ENCODE measurements at places on chromosomes 7 and 10.
A peak's percentile ranks its signal among the peaks of the same experiment; 100 is the strongest.

DNA sequence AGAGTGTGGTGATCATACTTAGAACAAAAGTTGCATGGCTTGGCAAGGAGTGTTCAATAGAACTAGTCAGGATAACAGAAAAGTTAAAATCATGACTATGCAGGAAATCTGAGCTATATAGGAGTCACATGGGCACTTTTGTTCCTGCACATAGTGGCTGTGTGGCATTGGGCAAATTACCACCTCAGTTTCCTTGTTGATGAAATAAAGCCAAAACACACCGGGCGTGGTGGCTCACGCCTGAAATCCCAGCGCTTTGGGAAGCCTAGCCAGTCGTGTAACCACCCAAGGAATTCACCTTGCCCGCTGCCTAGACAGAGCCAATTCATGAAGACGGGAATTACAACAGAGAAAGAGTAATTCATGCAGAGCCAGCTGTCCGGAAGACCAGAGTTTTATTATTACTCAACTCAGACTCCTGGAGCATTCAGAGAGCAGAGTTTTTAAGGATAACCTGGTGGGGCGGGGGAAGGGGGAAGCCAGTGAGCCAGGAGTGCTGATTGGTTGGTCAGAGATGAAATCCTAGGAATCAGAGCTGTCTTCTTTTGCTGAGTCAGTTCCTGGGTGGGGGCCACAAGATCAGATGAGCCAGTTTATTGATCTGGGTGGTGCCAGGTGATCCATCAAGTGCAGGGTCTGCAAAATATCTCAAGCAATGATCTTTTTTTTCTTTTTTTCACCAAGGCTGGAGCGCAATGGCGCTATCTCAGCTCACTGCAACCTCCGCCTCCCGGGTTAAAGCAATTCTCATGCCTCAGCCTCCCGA, 6.4 kb upstream of the MKRN1 start:
- no peak for DNase-seq

DNA sequence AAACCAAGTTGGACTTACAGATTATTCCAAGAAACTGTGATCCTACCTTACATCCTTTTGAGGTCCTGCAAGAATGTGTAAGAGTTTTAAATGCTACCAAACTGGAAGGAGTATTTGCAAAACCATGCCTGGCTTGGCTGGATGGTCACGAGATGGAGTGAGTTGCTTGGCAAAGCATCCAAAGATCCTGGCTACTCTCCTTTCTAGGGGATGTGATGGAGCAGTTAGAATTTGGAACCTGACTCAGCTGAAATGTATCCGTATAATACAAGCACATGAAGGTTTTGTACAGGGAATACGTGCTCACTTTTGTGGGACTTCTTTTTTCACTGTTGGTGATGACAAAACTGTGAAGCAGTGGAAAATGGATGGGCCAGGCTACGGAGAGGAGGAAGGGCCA, 13.3 kb upstream of the SYPL1 start:
- DNase-seq, result no peak

DNA sequence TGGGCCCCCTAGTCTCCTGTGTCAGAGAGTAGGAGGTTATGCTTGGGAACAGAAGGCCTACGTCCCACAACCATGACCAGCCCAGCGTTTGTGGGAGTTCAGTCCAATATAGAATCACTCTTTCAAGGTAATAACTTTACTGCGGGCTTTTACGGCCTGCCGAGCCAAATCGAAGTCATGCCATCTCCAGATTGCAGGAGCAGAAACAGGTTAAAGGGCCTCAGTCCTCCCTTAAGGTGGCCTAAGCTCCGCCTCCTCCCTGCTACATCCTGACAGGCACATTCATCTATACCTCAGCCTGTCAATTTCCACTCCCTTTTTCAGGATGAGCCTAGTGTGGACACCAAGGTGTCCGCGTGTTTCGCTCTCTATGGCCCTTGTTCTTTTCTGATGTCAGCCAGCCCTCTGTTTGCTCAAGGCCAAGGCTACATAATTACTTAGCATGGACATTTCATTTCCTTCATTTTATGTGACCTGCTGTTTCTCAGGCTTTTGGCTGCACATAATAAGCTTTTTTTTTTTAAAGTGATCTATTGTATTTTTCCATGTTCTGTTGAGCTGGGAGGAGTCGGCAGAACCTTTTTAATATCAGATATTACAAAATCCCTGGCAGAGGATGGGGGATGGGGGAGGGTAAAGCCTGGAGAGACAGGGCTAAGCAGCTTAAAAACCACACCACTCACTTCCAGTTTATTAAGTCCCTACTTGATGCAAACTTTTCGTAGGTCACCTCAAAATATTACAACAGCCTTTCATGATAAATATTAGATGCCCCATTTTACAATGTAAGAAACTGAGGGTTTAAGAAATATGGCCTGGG, 84.6 kb downstream of the CACNB2 start:
- no peak for DNase-seq

DNA sequence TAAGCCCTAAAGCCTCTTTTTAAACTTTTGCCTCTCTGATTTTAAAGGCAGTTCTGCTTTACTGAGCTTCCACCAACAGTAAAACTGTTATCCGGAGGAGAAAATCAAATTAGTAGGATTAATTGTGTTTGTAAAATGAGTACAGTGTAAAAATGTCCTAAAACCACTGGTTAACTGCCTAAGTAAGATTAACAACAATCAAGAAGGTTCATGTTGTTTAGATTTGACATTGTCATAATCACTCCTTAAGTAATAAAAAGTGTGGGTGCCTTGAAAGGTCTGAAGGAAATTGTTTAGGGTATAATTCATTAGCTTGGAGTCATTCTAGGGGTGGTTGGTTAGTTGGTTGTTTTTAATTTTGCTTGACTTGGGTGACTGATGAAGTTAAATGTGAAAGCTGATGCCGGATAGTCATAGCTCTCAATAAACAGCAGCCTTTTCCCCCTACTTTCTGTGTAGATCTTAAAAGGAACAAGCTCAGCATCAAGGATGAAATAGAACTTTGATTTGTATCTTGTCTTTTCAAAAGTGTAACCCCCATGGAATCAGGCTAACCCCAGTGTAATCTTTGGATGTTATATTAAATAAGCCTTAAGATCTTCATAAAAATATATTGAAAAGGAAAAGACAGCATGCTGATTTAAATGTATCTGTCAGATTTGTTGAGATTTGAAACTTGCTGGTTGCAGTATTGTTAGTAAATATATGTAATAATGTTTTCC, 148.3 kb downstream of the ARID5B start:
- DNase-seq, result no peak

DNA sequence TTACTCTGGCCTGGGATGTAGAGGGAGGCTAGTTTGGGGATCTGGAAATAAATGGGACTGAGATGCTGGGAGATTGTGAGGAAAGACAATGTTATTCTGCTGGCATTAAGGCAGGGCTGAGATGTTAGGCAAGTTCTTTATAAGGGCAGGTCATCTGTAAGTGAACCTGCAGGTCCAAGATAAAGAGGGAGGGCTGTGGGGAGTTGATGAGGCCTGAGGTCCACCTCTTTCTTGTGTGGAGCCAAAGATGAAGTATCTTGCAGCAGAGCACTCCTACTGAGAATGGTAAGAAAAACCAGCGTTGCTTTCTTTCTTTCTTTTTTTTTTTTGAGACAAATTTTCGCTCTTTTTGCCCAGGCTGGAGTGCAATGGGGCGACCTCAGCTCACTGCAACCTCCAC, 19.1 kb downstream of the CYCS start:
- DNase-seq, result no peak

DNA sequence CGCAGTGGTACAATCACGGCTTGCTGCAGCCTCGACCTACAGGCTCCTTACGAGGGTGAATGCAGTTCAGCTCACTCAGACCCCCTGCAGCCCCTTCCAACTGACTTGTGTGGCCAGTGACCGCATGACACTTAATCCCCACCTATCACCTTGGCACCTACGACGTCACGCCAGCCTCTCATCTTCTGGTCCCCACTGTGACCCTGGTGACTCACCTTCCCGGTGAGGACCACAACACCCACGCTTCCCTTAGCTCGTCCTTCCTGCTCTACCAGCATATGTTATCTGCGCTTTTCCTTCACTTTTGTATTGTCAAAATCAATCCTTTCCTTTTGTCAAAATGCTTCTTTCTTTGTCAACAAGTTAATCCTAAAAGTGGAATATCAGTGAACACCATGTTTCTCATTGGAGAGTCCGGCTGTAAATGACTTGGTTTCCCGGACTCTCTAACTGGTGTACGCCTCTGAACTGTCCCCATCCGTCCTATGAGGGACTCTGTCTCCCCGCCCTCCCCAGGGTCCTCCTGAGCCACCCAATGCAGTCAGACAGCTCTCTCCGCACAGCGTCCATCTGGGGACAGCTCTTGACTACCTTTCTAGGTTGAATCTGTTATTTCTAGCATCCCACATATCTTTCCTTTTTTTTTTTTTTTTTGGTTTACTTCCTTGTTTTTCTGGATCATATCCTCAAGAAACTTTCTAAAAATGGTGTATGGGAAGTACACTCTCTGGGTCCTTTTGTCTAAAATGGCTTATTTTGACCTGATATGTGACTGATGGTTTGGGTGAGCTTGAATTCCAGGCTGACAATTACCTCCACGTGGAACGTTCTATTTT, 37.3 kb downstream of the CFAP46 start:
- no peak for DNase-seq

DNA sequence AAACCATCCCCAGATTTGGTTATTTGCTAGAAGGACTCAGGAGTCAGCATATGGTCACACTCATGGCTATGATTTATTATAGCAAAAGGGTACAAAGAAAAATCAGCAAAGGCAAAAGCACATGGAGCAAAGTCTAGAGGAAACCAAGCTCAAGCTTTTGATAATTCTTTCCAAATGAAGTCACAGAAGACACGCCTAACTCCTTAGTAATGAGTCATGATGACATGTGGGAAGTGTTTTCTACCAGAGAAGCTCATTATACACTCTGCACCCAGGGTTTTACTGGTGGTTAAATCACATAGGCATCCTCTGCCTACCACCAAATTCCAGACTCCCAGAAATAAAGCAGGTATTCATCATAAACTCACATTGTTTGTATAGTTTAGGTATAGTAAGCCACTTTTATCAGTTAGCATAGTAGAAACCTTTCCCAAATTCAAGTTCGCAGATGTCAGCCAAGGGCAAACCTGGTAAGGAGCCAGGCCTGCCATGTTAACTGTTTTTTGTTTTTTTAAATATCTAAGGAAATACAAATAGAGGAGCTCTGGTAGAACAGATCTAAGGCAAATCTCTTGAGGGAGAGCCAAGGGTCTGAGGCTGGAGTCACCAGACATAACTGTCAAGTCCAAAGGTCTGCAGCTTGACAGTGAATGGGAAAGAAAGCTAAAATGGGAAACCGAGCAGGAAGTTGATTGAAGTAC, 15.4 kb upstream of the HIBADH start:
- peak; percentile 99 for DNase-seq

DNA sequence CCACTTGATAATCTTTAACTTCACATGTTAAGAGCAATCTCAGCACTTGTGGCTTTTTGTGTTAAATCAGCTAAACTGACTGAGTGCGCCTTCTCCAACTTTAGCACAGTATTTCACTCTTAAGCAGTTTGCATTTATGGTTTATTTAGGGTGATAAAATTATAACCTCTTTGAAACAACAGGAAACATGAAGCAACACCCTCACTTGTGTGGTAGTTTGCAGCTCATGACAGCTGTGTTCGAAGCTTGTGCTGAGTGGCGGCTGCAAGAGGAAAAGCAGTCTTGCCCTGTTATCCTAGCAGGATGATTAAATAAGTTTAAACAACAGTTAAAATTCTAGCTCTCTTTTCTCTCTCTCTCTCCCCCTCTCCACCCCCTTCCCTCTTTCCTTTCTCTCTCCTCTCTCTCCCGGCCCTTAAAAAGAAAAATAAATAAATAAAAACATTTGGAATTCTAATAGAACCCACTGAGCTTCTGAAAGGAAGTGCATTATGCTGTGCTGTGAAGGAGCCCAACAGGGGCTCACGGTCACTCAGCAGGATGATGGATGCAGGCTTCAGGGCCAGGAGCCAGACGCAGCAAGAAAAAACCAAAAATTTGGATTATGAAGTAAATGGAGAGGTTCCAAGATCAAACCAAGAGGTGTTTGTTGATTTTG, 25.2 kb downstream of the OGDH start:
- DNase-seq, result no peak

GRCh38 chr10:98485959-98486358, 39.2 kb upstream of the HPS1 start:
- peak; percentile 81 for DNase-seq

GRCh38 chr10:72063703-72064391, 24.5 kb downstream of the SPOCK2 start:
- no peak for DNase-seq

DNA sequence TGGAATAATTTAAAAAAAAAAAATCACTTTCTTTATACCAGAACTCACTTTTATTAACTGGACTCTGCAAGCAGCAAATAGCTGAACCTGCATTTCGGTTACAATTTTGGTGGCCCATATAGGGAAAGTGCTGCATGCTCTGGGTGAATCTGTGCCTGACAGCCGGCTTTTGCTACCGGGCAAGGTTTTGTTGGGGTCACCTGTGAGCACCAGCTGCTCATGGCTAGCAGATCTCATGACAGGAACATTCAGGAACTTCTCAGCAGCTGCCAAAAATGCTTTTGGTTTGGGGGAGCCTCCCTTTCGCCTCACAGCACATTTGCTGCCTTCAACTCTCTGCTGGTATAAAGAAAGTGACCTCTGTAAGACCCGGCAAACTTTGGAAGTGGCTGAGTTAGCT, 13.2 kb upstream of the CREB3L2 start:
- no peak for DNase-seq

GRCh38 chr10:27138277-27138676, 15.9 kb downstream of the YME1L1 start:
- no peak for DNase-seq

GRCh38 chr7:151705636-151706276, 171.2 kb downstream of the PRKAG2 start:
- DNase-seq, result peak; percentile 70

GRCh38 chr10:78856421-78856820, 212.3 kb upstream of the ZMIZ1 start:
- DNase-seq, result no peak

DNA sequence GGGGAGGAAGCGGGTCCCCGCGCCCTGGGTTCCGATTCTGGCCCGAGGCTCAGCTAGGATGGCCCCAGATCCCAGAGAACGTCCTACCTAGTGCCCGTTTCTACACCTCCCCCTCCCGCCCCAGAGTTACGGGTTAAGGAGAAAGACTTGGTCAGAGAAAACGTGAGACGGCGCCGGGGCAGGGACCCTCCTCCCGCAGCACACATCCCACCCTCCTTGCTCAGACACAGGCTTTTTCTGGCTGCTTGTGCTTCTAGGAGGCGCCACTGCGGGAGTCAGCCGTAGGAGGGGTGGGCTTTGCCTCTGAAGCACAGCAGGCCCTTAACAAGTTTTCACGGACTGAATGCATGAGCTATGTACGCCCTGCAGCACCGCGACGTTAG, 104.9 kb upstream of the LEP start:
- DNase-seq, result no peak

- DNase-seq, result no peak
Observed at GRCh38 chr7:37732253-37732652, 48.7 kb downstream of the GPR141 start.

GRCh38 chr7:67470256-67470751, 473.7 kb downstream of the TYW1 start:
- peak; percentile 2 for DNase-seq

DNA sequence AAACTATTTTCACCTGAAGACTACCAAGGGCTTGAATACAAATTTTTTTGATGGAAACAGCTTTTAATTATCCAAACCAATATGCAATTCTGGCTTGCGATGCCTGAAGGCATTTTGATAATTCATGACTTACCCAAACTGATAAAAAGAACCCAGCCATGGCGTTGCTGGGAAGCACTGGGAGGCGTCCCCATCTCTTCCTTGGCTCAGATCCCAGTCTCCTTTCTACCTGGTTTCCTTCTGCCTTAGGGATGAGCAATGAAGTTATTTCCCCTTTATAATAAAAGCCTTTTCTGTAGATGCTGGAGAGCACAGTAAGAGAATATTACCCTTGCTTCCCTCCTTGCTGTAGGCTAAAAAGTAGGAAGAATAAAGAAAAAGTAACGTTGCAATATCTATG, 129.1 kb upstream of the ANK3 start:
- no peak for DNase-seq
